PC-9 (cell line): ENCODE measurements at places on chromosomes 5 and 9. TPM values are rescaled to one million over a fixed set of nuclear protein-coding genes. Genes with fewer than 3 reads are reported as not detected.
A peak's percentile ranks its signal among the peaks of the same experiment; 100 is the strongest.

The TOR4A gene
- 48.9 and 59.9 TPM in 2 replicates for total RNA-seq

The ADAMTSL2 gene
- 0.39 and 0.50 TPM in 2 replicates for total RNA-seq

The SKIC3 gene
- 43.7 and 50.7 TPM in 2 replicates for total RNA-seq

- no peaks in the 10 kb centered on the region for H3K27me3 ChIP-seq
- no peak overlapping the region for H3K27ac ChIP-seq
- DNase-seq: no peak
- no peak overlapping the region for H3K4me3 ChIP-seq
- H3K36me3 ChIP-seq: peaks cover 23% of the 10 kb centered on the region; the same call in 1 of the 2 replicates
Measured at GRCh38 chr5:151742870-151743294, 15.5 kb downstream of the ATOX1 start.

DNA sequence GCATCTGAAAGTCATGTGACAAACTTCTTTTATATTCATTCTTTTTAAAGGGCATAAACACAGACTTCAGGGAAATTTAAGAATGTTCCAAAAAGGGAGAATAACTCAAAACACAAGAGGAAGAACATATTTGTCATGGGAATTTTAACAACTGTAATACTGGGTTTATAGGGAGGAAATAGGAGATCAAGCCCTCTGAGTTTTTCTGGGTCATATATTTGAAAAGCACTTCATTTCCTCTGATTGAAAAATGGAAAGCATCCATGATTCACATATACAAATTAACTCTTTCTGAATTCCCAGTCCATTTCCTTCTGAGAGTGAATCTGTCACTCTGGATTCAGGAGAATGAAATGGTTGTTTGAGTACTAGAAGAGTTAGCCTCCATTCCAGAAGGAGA, 26.8 kb downstream of the LURAP1L start:
- H3K27ac ChIP-seq: no peak overlapping the region
- H3K36me3 ChIP-seq: no peaks in the 10 kb centered on the region
- DNase-seq: no peak

DNA sequence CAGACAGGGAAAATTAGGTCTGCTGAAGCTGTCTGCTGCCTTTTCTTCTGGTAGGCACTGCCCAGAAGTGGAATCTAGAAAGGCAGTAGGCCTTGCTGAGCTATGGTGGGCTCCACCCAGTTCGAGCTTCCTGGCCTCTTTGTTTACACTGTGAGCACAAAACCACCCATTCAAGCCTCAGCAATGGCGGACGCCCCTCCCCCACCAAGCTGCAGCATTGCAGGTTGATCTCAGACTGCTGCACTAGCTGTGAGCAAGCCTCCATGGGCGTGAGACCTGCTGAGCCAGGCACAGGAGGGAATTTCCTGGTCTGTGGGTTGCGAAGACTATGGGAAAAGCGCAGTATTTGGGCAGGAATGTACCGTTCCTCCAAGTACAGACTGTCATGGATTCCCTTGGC, 18.5 kb downstream of the AGTPBP1 start:
- DNase-seq: peak; percentile 83
- H3K27me3 ChIP-seq: no peaks in the 10 kb centered on the region
- H3K4me1 ChIP-seq: no peaks in the 10 kb centered on the region
- H3K36me3 ChIP-seq: no peaks in the 10 kb centered on the region

DNA sequence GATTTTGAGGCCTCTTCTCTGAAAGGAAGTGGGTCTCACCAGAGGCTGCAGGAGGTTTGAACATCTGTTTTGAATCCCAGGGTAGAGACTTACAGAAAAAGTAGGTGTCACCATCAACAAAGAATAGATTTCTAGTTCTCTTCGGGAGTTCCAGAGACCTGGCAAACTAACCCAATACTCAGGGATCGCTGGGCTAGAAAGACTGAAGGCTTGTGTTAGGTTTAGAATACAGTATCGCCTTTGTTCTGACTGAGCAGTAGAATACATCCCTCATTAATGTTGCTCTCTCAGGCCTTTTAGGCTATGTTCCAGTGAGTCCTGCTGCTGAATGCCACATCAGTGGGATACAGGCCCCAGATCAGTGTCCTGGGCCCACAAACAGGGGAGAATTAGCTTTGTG, 27.2 kb downstream of the RUSC2 start:
- no peaks in the 10 kb centered on the region for H3K27me3 ChIP-seq
- H3K36me3 ChIP-seq: no peaks in the 10 kb centered on the region
- no peak for DNase-seq
- peaks cover 81% of the 10 kb centered on the region for H3K4me1 ChIP-seq
- H3K4me3 ChIP-seq: no peak overlapping the region
